ENCODE measurements at places on chromosomes 3 and 15.

DNA sequence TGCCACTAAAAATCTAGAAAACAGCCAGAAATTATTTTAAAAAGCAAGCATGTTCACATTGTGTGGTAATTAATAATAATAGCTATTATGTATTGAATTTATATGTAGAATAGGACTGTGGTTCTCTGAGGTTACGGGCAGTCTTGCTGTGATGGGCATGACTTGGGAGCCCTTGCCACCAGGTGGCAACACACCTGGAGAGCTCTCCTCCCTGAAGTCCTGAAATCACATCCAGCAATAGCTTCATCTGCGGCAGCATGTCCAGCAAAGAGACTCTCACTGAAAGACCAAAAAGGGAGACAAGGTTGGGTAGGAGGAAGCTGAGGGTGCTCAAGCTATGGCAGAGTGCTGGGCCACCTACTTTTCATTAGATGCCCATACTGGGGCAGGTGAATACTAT is 206.8 kb upstream of the IL12A start:
- DNase-seq, result no peak

DNA sequence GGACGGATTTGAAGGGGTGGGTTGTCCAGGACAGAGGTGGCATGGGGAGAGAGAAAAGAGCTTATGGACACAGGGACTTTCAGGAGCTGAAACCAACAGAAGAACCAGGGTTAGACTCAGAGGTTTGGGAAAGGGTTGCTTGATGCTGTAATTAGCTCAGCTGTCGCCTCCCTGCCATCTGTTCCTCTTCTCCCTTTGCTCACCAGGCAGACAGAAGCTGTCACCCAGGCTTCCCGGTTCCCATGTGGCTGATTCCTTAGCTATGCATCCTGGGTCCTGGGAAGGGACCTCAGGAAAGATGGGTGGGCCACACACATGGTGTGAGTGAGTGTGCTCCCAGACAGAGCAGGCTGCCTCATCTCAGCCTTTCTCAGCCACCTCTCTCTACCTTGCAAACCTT is 14.1 kb downstream of the PTPN23 start:
- DNase-seq, result no peak

DNA sequence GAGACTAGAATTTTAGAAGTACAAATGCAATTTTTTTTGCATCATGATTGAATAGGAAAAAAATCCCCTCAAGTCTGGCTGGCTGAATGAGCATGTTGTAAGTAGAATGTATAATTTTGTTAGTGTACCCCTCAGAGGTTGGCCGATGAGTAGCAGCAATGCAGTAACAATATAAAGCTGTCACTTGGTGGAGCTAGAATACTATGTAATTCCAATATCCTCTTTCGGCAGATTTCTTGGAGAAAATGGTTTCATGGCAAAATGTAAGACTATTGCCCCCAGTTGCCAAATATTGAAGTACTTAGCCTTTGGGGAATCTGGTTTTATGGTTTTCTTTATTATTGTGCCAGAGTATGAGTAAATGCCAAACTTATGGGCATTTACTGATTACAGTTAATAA is 39.8 kb upstream of the SGO1 start:
- no peak for DNase-seq

GRCh38 chr3:121654493-121655385 is 6.0 kb downstream of the HCLS1 start:
- no peak for DNase-seq

DNA sequence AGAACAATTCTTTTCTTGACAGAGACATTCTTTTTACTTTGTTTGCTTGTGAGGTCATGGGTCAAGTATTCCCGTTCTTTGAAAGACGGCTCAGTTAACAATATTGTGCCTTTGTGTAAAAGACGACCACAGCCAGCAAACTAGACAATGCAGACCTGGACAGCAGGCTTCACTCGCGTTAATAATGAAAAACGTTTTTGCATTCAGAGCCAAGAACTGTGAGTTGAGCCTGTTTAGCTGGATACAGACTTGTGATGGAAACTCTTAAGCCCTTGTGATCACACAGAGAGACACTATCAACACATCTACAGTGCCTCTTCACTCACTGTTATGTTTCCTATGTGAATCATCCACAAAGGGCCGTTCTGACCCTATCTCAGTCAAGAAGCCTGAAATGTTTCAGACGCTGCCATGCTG is 37.3 kb upstream of the CMTM7 start:
- DNase-seq, result no peak

GRCh38 chr3:152961323-152961722 is 126.4 kb downstream of the P2RY1 start:
- no peak for DNase-seq

DNA sequence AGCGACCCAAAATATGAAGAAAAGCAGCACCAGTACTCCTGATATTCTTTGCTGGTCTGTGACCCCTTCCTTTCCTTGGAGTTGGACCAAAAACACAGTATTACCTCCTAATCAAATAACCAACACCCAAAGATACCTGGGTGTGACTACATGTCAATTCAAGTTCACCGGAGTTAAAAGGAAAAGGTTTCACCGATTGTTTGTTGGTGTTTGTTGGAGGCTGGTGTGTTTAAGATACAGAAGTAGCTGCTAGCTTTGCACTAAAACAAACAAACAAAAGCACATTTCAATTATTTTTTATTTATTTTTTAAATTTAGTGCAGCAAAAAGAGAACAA is 81.5 kb downstream of the MYO1E start:
- no peak for DNase-seq

GRCh38 chr3:181384970-181385369 is 326.8 kb upstream of the SOX2 start:
- DNase-seq, result no peak

GRCh38 chr15:98889930-98890695 is 117.5 kb downstream of the PGPEP1L start:
- DNase-seq, result no peak

DNA sequence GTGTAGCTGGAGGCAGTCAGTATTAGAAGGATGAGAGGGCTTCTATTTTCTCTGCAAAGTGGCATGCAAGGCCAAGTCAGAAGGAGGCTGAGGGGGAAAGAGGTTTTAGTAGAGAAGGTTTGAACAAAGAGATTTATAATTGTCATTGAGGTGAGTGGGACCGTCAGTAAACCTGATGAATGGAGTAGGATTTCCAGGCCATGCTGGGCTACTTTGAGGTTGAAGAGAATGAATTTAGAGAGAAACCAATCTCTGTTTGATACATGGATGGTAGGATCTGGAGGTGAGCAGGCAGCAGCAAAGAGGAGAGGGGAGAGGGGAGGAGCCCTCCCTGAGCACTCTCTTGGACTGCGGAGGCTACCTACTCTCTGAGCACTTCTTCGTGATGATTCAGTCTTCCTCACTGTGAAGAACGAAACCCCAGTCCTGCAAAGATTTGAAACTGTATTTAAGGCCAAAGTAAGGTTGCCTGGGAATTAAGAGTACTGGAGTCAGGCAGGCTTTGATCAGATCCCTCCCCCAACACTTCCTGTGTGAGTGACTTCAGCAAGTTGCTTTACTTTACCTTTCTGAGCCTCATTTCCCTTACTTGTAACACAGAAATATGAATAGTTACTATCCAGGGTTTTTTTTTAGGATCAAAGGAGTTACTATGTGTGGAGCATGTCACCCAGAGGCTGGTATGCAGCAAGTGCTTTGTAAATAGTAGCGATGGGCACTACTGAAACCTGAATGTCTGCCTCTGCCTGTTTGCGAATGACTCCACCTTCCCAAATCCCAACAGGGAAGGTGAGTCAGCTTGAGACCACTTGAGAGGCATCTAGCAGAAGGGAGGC is 75.8 kb downstream of the RPL39L start:
- DNase-seq, result no peak

DNA sequence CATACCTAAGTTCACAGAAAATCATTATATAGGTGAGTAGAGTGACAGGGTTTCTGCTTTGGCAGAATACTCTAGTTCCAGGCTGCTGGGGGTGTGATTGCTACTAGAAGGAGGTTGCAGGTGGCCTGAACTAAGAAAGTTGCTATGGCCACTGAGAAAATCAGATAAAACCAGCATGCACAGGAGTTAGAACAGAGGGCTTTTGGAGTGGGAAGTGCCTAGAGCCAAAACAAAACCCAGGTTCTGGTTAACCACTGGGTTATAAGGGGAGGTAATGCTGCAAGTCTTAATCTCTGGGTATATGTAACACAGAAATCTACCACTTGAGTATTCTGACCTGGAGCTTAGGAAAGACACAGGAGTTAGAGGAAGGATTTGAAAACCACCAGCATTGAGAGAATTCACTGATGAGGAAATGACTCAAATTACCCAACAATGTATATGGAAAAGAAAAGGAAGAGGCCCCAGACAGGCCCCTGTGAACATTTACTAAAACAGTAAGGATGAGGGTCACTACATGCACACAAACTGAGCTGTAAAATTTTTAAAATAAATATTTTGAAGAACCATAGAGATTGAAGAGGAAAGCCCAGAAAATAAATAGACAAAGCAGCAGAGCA is 60.0 kb downstream of the PLOD2 start:
- DNase-seq, result no peak

- no peak for DNase-seq
Measured at GRCh38 chr3:98242155-98242554, 21.9 kb upstream of the OR5H6 start.

- no peak for DNase-seq
Measured at GRCh38 chr3:139107424-139108252, 62.9 kb upstream of the PRR23C start.

DNA sequence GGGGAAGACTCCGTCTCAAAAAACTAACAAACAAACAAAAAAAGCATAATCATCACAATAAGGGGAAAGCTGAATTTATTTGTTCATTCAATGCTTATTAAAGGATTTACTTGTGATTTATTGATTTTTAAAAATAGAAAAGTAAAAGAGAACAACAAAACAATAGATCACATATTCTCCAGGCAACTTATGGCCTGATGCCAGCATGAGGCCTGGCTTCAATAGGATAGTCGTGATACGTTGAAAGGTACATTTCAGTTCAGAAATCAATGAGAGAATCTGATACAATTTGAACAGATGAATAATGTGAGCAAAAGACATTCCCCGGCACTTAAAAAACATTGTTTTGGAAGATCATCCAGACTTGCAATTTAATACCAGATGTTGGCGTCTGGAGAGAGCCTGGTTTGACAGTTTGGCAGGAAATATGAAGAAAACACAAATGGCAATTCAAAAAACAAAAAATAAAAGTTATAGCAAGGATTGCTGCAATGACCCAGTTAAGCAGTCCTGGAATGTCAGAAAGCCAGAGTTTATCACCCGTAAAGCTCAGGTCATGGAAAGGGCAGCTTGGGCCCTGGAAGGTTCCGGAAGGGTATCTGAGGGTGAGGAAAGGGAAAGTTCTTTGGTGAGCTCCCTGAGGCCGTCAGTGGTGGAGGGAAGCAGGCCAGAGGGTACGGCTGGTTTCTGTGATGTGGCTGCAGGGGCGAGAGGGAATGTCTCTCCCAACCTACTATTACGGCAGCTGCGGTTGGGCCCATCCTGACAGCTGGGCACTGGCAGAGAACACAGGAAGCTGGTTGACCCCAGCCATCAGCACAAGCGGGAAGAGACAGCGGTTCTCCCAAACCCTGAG is 230.2 kb upstream of the HES1 start:
- no peak for DNase-seq

- DNase-seq, result no peak
Measured at GRCh38 chr3:129605922-129606635, 397 bp downstream of the PLXND1 start.

- no peak for DNase-seq
Measured at GRCh38 chr3:11370191-11370590, 98.0 kb downstream of the ATG7 start.

Measured in RWPE2 (cell line).